ENCODE measurements at places on chromosomes 7 and 10. TPM values are rescaled to one million over a fixed set of nuclear protein-coding genes. Genes with fewer than 3 reads are reported as not detected.

Gene PRPS1L1
- total RNA-seq: not detected

Gene RBM20
- total RNA-seq: not detected

Gene SFRP5
- total RNA-seq: not detected

Gene MAGI2
- total RNA-seq: 0.05 TPM

Gene OGDH
- 77.6 TPM for total RNA-seq

Data from activated T-helper 17 cell treated with anti-CD3 and anti-CD28 coated beads, Interleukin-2, amount 50 U/mL, for 72 hours (primary cell).